ENCODE measurements at places on chromosomes 2 and 18.
A peak's percentile ranks its signal among the peaks of the same experiment; 100 is the strongest.

- DNase-seq = no peak
These were observed 16.3 kb downstream of the CABLES1 start for GRCh38 chr18:23151414-23152099.

DNA sequence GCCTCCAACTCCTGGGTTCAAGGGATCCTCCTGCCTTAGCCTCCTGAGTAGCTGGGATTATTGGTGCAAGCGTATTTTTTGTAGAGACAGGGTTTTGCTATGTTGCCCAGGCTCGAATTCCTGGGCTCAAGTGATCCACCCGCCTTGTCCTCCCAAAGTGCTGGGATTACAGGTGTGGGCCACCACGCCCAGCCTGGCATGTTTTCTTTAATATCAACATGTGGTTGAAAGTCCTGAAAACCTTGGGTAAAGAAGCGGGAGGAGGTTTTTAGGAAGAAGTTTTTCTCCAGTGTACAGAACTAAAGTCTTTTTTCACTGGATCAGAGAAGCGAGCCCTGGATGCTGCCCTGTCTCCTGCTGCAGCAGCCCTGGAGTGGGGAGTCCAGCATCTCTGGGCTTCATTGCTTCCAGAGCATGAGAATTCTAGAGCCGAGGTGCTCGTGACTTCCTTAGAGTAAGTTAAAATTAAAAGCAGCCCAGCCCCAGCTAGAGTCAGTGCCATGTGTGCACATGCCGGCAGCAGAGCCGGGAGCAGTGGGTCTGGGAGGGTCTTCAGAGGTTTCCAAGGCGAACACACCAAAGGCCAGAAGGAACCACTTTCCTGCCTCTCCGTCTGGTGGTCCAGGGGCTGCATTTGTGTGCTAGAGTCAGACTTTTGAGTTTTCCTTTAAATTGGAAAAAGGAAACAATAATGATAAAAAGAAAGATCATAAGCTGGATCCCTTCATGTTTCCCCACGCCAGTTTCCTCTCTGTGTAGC, 31.2 kb downstream of the ITGB1BP1 start:
- no peak for DNase-seq

DNA sequence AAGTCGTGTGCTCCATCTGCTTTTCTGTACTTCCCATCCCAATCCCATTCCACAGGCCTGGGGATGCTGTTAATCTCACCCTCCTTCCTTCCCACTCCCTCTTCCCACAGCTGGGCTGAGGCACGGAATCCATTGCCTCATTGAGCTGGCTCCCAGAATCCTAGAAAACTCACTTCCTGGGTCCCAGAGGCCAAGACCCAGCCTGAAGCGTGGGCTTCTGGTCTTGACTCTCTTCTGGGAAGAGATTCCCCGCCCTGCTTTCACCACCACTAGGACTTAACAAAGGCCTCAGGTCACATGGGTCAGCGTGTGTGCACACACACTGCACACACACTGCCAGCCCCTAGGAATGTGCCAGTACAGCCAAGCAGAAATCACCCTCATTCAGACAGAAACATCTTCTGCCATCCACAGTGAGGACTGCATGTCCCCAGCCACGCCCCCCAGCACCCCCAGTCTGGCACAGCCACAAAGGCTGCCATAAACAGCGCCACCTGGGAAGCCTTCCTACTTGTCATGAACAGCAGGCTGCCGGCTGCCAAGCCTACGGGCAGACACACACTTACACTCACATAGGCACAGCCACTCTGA, 165.8 kb downstream of the TNS1 start:
- peak; percentile 88 for DNase-seq

- DNase-seq = no peak
These were observed 81.4 kb downstream of the MYCN start for GRCh38 chr2:16021611-16022363.

DNA sequence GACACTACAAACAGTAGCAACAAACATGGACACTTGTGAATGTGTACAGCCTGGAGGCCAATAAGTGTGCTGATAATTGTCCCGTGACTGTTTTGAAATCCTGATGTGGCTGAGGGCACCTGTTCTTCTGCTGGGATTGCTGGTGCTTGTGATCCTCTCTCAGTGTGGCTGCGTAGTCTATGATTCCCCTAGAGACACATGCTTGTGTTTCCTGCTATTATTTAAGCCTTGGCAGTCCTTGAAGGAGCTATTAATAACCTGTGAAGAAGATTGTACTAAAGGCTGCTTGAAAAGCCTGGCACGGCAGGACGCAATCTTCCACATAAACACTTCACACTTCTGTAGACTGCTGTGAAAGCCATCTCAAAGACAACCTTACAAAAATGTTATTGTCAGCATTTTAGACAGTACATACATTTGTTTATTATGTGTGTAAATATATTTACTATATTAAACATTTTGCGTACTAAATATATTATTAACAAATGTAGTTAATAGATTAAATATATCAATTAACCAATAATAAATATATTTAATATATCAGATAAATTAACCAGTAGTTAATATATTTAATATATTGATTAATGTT, 71.4 kb downstream of the GALR1 start:
- DNase-seq = no peak

DNA sequence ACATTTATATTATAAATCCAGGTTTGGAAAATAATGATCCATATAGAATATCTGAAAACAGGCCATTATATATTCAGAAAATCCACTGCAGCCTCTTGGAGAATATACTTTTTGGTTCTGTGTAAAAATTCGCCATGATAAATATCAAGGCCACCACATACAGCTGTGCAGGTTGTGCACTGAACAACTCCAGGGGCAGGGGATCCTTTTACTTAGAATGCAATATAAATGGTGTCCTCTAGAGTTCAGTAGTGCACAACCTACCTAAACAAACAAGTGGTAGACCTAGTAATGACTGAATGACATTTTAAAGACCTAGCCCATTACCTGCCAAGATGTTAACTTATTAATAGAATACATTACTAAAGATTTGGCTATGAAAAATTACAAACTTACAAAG, 22.4 kb downstream of the MOGAT1 start:
- DNase-seq = no peak

DNA sequence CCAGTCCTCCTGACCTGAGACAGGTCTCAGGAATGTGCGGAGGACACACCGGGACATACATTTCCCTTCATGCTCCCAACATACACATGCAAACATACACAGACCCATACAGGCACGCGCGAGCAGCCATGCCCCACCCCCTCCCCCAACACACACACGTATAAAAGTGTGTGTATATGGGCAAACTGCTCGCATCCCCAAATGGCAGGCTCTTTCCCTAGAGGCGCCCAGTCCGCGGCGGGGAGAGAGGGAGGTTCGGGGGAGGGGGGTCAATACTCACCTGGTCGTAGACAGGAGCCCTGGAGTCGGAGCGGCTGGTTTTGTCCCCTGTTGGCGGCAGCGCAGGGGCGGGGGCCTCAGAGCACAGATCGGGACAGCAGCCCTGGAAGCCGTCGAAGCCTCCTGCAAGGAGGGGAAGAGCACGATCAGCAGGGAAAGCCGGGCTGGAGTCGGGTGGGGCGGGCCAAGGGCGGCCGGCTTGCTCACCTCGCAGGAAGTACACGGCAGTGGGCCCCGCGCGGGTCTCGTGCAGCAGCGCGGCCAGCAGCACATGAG, 682 bp downstream of the DUSP2 start:
- no peak for DNase-seq

GRCh38 chr2:98923244-98923940, 12.6 kb downstream of the CRACDL start:
- DNase-seq = no peak

DNA sequence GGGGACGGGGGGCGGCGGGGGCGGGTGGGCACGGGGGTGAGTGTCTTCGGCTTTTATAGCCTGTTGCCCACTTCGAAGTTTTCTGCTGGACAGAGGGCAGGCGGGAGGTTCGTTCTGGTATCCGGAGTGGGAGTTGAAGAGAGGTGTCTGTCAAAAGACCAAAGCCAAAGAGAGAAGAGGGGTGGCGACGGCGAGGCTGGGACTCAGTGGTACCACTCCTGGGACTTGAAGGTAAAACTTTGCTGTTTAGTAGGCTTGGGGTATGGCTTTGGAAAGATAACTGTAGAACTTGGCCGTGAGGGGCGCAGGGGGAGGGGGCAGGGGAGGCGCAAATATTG, 215.8 kb upstream of the DTNA start:
- DNase-seq = no peak

DNA sequence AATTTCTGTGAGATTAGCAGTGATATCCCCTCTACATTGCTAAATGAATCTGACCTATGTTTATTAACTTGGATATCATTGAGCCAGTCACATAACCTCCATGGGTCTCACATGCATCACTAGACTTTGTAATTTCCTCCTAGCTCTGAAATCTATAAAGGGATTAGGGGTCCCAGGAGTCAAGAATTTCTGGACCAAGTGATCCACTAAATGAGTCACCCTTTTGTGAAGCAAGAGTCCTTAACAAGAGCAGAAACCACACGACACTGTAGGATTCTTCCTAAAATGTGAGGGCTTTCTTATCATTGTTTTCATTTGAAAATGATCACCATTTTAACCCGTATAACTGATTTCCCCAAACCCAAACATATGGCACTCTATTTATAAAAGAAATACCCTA, 90.3 kb downstream of the DHRS9 start:
- DNase-seq = no peak

DNA sequence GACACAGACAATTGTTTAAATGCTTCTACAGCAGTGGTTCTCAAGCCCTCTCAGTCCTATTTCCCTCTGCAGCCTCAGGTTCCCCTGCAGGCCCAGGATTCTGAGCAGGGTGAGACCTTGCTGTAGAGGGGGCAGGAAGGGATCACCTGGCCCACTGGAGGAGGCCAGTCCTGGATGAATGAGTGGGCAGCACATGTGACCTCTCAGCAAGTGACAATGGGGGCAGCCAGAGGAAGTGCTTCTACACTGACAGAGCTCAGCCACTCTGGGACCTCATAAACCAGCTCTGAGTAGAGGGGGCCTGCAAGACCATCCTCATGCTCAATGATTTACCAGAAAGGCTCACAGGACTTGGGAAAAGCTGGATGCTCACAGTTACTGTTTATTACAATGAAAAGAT, 63.2 kb downstream of the ASB1 start:
- no peak for DNase-seq

DNA sequence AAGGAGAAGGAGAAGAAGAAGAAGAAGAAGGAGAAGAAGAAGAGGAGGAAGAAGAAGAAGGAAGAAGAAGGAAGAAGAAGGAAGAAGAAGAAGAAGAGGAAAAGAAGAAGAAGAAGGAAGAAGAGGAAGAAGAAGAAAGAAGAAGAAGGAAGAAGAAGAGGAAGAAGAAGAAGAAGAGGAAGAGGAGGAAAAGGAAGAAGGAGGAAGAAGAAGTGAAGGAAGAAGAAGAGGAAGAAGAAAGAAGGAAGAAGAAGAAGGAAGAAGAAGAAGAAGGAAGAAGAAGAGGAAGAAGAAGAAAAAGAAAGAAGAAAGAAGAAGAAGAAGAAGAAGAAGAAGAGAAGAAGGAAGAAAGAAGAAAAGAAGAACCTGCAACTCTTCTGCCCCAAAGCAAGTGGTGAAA, 942.0 kb downstream of the DPP10 start:
- DNase-seq = no peak

DNA sequence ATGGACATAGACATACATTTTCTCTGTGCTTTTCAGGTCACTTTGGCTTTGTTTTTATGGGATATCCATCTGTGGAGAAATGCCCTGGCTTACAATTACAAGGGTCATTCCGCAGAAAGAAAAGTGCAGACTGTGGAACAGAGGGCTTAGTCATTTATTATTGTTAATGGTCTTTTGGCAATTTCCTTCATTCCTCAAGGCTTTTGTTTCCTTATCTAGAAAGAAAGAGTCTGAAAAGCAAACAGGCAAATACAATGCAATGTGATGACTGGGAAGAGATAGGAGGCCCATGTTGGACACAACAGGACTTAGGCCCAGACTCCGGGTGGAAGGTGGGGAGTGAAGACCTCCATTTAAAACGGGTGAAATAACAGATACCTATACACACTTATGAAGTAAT, 129.5 kb upstream of the CAVIN2 start:
- no peak for DNase-seq

DNA sequence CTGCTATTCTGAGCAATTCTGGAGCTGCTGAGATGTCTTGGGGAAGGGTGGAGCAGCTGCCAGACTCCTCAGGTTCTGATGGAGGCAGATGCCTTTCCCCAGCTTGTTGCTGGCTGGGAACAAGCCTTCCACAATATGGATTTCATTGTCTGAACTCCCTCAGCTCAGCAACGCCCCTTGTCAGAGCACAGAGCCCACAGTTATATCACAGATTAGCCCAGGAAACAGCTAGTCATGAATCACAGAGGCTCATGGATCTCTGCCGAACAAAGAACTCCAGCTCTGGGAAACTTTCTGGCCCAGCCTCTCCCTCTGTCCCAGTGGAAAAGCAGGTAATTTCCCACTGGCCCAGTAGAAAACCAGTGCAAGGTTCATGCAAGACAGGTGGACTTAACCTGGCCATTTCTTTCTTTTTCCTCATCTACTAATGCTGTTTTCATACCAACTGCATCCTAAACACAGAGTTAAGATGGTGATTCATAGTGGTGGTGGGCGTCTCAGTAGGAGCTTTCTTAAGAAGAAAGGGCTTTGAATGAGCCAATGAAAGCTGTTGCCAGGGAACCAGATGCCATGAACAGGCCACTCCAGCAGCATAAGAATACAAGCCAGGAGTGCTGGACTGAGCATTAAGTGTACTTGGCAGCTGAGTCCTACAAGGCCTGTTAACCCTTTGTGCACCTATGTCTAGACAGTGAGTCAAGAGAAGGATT, 8.7 kb upstream of the KIAA2012 start:
- no peak for DNase-seq

- no peak for DNase-seq
These were observed 24.9 kb downstream of the MERTK start for GRCh38 chr2:111923276-111923804.

DNA sequence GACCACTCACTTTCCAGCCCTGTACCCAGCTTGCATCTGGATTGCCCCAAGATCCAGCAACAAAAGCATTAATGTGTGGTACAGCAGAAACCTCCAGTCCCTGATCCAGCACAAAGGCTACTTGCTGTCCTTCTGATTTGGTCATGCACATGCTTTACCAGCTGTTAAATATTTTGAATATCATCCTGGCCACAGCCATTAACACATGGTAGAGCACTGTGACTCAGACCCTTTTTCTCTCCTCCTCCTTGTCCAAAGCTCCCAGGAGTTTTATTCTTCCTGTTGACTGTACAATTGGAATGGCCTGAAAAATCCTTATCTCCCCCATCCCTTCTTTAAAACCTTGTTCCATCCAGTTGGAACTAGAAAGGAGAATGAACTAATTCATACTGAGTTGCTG, 419.7 kb upstream of the TNP1 start:
- DNase-seq = no peak

- DNase-seq = peak; percentile 38
These were observed 130.0 kb downstream of the NDUFA10 start for GRCh38 chr2:239895116-239895515.

- no peak for DNase-seq
These were observed 25.8 kb upstream of the TMEM182 start for GRCh38 chr2:102736110-102736409.

DNA sequence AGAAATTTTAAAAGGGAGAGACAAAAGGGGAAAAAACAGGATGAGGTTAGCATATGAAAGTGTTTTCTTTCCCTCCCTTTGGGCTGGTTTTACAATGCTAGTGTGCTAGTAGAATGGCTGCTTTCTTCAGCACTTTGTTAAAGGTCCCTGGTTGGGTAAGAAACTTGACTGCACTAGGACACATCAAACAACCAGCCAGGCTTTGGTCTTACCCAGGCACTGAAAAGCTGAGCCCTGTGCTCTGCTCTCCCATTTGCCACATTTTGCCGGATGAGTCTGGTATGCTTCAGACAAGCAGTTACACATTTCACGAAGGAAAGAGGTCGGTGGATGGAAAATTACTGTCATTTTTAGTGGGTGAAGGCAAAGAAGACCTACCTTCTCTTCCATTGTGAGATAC, 242.0 kb downstream of the DPP10 start:
- DNase-seq = no peak

- DNase-seq = no peak
These were observed 107.2 kb downstream of the CD226 start for GRCh38 chr18:69840445-69840844.

Measured in tibial artery (tissue), 4 donors.